ENCODE measurements at places on chromosomes 4 and X.

- DNase-seq, result no peak
Measured at GRCh38 chr4:73448448-73449203, 12.6 kb downstream of the AFP start.

DNA sequence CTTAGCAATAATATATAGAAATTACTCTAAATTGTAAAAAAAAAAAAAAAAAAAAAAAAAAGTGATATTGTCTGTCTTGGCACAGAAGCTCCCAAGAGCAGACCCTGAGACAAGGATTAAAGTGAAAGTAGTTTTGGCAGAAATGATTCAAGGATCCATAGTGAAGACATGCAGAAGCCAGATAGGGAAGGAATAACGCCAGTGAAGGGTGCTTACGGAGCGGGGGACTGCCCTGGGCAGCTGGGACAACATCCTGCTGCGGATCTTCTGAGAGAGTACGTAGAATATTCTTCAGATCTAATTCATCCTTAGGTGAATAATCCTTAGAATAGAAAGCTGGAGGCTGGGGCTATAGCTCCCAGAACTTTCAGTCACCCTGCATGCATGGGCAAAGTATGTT lies 39.8 kb downstream of the ARHGAP24 start:
- no peak for DNase-seq

- DNase-seq, result no peak
Measured at GRCh38 chr4:165493359-165493758, 114.6 kb downstream of the CPE start.

GRCh38 chr4:153112041-153112441 lies 92.2 kb upstream of the TRIM2 start:
- DNase-seq, result no peak

- no peak for DNase-seq
Measured at GRCh38 chr4:6576932-6577331, 1.9 kb downstream of the MAN2B2 start.

GRCh38 chrX:49930039-49930438 lies 7.6 kb downstream of the CLCN5 start:
- DNase-seq, result peak; percentile 60

DNA sequence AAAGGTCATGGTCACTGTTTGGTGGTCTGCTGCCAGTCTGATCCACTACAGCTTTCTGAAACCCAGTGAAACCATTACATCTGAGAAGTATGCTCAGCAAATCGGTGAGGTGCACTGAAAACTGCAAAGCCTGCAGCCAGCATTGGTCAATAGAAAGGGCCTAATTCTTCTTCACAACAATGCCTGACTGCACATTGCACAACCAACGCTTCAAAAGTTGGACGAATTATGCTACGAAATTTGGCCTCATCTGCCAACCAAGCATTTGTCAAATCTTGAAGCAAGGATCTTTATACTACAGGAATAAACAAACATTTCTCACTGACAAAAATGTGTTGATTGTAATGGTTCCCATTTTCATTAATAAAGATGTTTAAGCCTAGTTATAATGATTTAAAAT lies 90.4 kb downstream of the EIF4E start:
- DNase-seq, result no peak

DNA sequence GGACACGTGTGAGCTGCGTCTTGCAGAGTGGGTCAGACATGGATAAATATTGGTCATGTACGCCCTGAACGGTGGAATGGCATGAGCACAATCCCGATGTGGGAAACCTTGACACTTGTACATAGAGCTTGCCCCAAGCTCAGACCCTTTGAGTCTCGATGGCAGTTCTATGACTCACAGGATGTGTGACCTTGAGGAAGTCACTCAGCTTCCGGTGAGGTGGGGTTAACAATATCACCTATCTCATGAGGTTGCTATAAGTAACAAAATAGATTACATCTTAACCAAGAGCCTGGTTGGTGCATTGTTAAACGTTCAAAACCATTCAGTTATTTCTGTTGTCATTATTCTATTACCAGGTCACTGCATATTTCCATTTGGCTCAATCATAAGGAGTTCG lies 109.1 kb upstream of the TBL1X start:
- DNase-seq, result no peak

DNA sequence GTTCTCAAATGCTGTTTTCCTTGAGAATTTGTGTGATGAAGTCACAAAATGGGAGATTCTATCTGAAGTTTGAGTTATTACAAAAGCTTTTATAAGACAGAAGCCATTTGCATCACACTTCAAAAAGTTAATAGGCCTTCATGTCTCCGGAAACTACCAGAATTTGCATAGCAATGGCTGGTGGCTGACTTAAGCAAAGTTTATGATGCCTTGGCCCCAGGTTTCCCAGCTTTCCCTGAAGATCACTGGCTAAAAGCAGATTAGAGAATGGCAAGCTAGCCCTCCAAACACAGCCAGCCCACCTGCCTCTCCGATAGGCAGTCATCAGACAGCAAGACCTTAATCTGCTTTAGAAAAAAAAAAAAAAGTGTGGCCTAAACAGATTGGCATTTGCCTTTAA lies 197.8 kb downstream of the HS3ST1 start:
- no peak for DNase-seq

GRCh38 chr4:161252520-161253141 lies 911.2 kb downstream of the FSTL5 start:
- DNase-seq, result peak; percentile 17

- peak; percentile 17 for DNase-seq
Measured at GRCh38 chr4:83639849-83640493, 104.1 kb downstream of the GPAT3 start.

DNA sequence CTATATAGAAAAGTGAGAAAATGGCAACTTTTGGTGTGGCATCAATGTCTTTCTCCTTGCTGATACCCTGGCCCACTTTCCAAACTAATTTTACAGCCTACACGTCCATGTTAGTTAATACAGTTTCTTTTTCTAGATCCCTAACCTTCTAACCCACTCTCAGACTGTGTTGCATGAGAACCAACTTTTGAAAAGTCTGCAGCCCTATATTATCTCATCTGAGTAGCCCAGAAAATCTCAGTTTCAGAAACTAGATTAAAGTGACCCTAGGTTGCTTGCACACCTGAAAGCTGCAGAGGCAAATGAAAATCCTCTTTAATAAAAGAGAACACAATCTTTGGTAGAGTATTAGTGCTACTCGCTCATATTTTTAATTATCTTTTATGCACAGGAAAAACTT lies 371.6 kb upstream of the EMCN start:
- DNase-seq, result no peak

DNA sequence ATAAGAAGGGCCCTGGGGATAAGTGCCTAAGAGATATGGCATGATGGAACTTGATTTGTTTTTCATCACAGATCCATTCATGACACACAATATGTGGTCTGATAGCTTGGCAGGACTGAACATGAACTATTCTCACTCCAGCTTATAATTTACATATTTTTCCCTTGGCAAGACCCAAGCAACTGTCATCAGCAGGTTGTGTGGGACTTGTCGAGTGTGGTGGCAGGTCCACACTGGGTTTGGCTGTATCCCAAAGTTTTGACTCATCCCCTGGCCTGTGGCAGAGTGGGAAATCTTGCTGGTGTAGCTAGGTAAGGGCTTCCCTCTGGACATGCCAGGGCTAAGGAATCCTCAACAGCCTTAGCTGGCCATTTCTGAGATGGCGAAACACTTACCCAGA lies 81.0 kb upstream of the STIM2 start:
- peak; percentile 84 for DNase-seq

GRCh38 chrX:15600745-15601144 lies at the start of gene ACE2:
ACE2 (minus strand) TSS chrX:15600960; CDS start chrX:15600911, 49 bp downstream.
- no peak for DNase-seq

- DNase-seq, result no peak
Measured at GRCh38 chr4:7326693-7327340, 107.9 kb downstream of the PSAPL1 start.

DNA sequence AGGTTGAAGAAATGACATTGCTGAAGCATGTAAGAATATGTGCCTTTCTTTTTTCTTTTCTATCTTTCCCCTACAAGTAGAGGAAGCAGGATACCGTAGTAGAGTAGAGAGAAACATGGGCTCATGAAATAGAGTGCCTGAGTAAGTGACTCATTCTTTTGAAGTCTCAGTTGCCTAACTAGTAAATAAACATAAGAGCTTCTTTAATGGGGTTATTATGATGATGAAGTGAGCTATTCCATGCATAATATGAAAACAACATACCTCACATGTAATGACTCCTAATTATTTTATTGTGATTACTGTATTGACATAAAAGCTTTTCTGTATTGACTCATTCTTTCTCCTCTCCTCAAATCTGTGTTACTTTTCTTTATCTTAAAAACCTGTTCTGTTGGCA lies 1538.2 kb downstream of the TECRL start:
- DNase-seq, result no peak

GRCh38 chrX:152403515-152403914 lies 47.6 kb downstream of the GABRA3 start:
- no peak for DNase-seq

GRCh38 chr4:10084651-10085358 lies 31.8 kb downstream of the WDR1 start:
- no peak for DNase-seq

- DNase-seq, result no peak
Measured at GRCh38 chr4:177810220-177810619, 368.0 kb upstream of the AGA start.

DNA sequence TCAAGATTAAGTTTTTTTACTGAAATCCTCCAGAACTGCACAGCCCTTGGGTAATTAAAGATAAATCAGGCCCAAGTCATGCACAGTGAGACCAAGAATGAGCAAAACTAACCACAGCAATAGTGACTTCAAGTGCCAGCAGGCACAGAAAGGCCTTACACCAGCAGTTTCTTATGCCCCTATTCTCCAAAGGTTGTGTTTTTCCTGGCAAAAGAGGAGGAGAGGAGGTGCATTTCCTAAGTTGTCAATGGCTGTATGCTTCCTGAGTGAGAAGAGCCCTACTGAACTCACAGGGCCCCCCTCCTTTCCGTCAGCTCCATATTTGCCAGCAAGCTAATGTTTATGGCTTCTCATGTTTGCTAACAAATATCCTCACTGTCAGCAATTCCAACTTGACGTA lies 418.7 kb upstream of the INTU start:
- no peak for DNase-seq

- DNase-seq, result no peak
Measured at GRCh38 chrX:53859890-53860289, 173.4 kb upstream of the HUWE1 start.

- DNase-seq, result no peak
Measured at GRCh38 chr4:73619346-73619745, 890 bp downstream of the RASSF6 start.

- DNase-seq, result no peak
Measured at GRCh38 chr4:30833206-30833605, 113.0 kb downstream of the PCDH7 start.

- no peak for DNase-seq
Measured at GRCh38 chr4:16270454-16271328, 44.4 kb upstream of the TAPT1 start.

- DNase-seq, result no peak
Measured at GRCh38 chrX:135411893-135412292, 9.9 kb upstream of the SMIM10L2A start.

DNA sequence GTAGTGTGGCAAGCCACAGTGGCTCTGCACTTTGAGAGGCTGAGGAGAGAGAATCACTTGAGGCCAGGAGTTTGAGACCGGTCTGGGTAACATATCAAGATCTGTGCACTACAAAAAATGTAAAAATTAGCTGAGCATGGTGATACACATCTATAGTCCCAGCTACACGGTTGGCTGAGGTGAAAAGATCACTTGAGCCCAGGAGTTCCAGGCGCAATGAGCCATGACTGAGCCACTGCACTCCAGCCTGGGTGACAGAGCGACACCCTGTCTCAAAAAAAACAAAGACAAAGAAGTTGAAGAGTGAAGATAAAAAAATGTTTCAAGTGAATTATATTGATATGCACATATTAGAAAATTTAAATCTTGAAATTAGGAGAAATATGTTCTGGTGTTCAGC lies 46.3 kb downstream of the SULT1B1 start:
- DNase-seq, result no peak

DNA sequence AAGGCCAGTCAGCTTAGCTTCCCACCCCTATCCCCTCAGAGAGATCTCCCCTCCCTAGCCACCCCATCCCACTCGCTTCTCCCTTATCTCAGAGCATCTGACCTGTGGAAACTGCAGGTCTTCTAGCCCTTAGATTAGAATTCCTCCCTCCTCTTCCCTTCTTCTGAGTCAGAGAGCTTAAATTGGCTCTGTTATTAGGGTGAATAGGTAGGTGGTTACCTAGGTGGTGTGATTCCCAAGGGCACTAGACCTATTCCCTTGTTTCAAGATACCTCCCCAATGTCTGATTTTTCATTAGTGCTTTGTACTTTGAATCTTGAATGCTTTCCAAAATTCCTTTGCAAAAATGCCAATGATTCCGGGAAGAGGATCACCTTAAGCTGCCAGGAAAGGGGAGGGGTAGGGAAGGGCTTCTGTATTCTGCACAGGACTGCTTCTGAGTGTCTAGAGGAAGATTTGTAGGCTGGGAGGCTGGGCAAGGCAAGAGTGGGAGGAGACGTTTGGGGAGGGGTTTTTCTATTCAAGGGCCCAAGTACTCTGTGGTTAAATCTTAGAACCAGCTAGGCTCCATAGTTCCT lies 24.5 kb upstream of the MSN start:
- no peak for DNase-seq

GRCh38 chr4:47359891-47360290 lies 103.6 kb downstream of the COMMD8 start:
- DNase-seq, result peak; percentile 23

DNA sequence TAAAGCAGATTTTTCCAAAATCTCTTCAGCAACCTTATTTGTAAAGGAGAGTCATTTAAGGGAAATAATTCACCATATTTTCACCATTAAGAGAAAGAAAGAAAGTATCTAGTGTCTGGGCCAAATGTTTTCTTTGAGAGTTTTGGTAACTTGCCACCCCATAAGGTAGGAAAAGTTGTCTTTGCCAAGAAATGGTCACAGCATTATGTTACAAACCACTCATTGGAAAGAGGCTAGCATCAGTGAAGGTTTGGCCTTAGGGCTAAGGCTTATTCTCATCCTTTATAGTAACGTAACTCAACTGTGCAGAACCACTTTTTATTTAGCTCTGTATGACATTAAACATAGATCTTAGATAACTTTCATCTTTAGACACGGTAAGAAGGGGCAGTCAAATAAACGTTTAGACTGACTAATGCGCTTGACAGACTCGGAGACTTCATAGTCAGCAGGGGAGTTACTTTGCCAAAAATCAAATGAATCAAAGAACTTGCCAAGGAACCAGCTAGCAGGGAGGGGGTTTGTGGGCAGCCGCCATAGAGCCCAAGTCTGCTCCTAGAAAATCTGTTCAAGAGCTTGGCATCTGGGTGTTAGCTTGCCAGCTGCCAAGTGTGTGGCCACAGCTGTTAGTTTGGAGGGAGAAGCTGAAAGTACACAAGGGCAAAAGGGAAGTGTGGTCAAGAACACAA lies 182.8 kb upstream of the GRID2 start:
- DNase-seq, result peak; percentile 48

DNA sequence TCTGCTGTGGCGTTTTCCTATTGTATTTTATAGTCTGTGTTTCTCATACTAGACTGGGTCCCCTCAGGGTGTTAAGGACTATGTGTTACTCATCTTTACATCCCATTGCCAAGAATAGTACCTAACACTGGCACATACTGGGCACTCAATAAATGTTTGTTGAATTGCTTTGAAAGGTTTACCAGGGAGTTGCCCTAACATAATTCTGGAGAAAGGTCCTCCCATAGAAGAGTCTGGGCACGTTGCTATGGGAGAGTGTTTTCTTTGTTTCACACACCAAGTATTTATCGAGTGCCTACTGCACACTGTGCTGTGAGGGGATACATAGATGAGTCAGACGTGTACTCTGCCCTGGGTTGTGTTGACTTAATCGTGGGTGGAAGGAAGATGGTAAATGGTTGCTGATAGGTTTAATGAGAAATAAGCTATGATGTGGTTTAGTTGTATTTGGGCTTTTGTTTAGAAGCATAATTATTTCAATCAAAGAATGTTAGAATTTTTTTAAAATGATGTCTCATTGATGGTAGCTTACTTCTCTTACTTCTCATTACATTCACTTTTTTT lies 42.9 kb downstream of the AFF1 start:
- DNase-seq, result no peak
